AG04450 (cell line): ENCODE measurements at places on chromosomes 7 and 10.

DNA sequence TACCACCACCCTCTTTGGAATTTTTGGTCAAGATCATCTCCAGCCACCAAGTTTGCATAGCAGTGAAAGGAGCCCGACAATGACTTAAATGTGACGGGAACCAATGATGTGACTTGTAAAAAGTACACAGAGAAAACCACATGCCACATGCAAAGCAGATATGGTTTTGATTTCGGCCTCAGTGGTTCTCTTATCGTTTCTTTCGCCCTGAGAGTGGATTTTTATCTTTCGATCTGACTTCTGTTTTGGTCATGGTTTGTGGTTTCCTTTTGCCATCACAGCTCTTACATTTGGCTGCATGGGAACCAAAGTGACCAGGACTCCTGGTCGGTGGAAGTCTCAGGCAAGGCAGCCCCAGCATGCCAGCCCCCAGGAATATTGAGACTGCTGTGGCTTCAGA lies 31.5 kb downstream of the TCF7L2 start:
- DNase-seq, result no peak

GRCh38 chr7:101598986-101599771 lies 29.9 kb downstream of the MYL10 start:
- no peak for DNase-seq

DNA sequence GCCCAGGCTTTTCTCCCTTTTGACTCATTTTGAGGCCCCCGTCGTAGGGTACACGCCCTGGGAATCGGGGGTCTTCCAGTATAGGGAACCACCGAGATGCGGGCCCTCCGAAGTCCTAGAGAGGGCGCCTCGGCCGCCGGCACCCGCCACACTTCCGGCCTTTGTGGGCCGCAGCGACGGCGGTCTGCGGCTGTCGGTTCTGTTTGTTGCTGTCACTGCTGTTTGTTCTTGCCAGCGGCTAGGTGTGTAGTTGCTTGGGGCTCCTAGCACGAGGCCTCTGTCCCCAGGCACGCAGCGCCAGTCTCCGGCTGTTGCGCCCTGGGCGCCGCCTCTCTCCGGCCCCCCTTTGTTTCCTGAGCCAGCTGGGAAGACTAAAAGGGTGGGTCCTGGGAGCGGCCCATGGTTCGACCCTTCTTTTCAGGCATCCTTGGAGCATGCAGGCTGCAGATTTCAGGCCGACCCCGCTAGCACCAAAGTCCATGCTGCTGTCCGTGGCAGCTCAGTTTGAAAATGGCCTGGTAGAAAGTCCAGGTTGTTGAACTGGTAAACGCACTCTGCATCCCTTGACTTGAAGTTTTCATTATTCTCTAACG lies 17.8 kb upstream of the ZKSCAN1 start:
- DNase-seq, result no peak

DNA sequence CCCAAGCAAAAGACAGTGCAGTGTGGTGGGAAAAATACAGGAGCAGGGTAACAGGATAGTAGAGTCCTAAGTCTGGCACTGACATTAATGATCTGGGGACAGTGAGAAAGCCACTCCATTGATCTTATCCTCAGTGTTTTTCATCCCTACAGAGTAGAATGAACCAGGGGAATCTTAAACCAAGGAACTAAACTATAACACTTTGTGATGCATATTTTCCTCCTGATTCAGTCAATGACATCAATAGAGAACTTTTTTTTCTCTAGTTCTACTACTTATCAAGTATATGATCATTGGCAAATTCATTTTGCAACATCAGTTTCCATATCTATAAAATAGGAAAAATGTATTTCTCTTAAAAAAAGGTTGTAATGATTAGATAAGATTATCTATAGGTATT lies 151.1 kb downstream of the TMEM26 start:
- DNase-seq, result no peak

DNA sequence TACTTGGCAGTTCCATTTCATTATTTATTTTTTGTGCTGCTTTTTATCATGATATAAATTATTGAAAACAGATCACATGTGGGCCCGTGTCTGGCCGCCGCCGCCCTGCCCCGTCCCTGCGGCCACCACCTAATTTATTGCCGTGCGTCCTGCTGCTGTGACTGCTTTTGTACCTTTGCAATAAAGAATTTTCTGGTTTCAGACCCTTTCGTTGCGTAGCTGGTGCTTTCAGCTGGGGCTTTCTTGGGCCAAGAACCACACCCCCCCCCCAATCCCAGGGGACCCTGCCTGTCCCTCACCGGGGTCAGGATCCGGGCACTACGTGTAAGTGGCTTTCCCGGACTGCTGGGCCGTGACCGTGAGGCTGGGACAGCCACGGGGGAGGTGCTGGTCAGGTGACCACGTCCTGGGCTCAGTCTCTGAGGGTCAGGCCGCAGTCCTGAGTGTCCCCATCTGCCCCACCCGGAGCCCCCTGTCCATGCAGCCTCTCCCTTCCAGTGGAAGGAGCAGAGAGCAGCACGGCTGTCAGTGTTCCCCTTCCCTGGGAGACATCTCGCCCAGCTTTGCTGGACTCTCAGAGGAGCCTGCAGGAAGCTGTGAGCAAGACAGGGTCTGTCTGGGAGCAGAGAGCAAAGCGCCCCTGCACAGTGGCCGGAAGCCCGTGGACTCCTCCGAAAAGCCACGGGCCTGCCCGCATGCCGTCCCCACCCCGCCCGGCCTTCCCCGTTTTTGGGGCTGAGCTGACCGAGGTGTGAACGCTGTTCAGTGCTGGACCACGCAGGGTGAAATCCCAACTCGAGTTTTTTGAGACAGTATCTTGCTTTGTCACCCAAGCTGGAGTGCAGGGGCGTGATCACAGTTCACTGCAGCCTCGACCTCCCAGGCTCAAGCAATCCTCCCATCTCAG lies 12.6 kb downstream of the MAFK start:
- no peak for DNase-seq

DNA sequence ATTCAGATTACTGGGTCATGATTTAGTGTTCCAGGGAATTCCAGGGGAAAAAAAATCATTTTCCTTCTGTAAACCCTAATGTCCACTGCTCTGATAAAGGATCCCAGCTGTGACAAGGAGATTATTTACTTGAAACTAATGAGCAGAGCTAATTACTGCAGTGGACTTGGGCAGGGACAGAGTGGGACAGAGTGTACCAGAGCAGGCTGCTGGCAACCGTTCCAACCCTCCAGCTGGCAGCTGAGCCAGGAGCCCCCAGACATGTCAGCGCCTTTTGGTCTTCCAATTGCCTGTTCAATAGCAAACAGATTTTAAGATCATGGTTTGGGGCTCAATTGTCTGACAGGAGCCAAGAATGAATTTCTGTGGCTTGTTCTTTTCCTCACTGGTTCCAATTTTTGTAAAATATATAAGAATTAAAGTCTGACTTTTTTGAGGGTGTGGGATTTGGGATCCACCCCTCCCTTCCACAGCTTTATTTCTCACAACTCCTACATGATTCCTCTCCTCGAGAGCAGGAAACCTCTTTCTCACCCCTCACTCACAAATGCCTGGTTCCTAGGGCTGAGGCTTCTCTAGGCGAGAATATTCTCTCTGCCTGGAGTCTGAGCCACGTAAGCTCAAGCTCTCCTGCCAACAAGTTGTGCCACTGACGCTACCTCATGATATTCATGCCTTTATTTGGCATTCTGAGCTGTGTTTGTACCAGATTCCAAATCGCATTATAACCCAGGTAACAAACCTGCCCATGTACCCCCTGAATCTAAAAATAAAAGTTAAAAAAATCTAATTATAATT lies 20.6 kb upstream of the FAM180A start:
- no peak for DNase-seq

DNA sequence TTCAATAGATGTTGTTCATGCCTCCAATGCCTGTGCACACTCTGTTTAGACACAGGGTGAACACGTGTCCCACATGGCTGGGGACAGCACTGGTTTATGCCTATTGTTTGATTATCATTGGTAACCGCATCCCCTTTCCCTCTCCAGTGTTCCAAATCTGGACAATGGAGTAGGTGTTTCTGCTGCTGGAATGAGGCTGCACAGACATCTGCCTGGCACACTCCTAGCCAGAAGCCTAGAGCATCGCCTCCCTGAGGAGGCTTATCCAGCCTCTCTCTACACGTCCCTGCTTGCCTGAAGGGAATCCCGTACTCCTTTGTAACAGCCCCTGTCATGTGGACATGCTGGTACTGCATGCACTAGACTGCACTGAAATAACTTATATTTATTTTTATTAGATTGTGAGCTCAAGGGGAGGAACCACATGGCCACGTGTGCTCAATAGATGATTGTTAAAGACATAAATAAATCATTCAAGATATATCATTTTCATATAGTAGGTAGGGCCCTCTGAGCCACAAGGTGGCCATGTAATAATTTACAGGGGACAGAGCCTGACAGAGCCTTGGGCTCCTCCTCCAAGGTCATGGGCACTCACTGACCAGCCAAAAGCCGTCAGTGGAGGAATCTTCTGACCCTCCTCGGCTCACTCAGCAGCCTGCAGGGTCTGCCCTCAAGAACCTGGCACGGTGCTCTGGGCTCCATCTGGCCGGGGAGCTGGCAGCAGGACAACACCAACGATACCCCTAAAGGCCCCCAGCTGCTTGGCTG lies 310.9 kb upstream of the ZNF32 start:
- DNase-seq, result no peak

- no peak for DNase-seq
Observed at GRCh38 chr10:62171791-62172190, 96.9 kb downstream of the RTKN2 start.
